ENCODE measurements at places on chromosomes 1 and 21.

GRCh38 chr1:2098839-2099785, 48.9 kb downstream of the PRKCZ start:
- DNase-seq = no peak

- no peak for DNase-seq
Observed at GRCh38 chr1:194917769-194918168, 1690.5 kb downstream of the KCNT2 start.

DNA sequence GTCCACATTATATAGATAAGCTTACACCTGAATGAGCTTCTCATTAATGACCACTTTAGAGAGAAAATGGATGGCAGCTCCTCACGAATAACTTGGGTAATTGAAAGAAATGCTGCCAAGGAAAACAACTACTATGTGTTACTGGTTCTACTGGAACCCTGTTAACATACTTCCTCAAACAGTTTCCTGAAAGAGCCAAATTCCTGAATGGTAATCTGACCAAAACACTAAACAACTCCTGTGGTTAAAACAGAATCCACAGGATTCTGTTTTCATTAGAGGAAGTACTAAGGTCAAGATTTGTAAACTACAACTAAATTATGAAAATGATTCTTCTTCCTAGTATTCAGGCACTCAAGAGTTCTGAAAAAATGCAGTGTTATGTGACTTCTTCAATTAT, 107.2 kb downstream of the DNM3 start:
- no peak for DNase-seq

GRCh38 chr1:20166051-20166450, 19.8 kb upstream of the UBXN10 start:
- no peak for DNase-seq

DNA sequence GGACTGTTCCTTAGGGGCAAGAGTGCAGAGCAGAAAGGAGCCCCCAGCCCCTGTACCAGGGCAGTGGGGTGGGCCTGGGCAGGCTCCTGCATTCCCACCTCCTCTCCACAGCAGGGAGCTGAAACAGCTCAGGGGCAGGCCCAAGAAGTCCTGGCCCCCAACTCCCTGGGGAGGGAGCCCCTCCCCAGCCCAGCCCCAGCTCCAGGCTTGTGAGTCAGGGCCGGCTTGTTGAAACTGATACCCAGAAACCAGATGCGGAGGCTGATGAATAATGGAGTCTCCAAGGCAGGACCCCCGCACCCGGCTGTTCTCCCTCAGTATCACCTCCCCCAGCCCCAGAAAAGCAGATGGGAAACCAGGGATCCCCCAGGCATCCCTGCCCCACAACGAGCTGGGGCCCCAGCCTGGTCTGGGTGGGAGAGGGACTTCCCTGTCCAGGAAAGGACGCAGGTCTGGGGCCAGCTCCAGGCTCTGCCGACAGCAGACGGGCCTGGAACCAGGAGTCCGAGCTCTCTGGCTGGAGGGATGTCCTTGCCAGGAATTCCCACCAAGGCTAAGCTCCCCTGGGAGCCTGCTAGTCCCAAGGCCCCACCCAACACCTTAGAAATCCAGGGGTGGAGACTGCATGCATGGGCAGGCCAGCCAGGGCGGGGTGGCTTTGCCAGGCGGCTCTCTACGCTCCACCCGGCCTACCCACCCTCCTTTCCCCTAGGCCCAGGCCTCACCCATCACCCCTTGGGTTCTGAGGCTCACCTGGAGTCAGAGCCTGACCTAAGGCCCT, 2.7 kb downstream of the PLEKHG5 start:
- DNase-seq = no peak

DNA sequence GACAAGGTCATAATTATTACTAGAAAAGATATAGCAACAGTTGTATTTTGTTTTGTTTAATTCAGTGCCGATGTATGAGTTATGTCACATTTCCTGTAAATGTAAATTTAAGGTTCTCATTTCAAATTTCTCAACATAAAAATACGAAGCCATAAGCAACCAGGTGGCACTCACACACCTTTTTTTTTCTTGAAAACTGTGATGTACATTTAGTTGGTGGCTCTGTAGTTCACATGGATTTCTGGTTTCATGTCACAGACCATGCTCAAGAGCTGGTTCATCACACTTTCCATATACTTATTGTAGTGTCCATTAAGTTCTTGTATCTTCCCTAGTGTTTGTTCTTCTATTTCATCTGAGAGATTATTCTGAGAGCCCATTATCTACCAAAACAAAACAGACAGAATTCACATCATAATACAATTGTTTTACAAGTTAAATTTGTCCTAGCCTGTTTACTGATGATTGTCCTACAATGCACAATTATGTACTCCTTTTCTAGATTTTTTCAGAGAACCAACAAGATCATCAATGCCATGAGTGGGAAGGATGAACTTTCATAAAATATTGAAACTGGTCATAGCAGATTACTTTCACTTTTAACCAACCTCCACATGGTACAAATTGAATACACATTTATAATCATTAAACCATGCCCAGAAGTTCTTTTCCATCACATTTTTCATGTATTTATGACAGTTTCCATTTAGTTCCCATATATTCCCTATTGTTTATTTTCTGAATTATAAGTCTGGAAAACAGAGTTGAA, 17.1 kb downstream of the ATP6V1G3 start:
- DNase-seq = no peak

DNA sequence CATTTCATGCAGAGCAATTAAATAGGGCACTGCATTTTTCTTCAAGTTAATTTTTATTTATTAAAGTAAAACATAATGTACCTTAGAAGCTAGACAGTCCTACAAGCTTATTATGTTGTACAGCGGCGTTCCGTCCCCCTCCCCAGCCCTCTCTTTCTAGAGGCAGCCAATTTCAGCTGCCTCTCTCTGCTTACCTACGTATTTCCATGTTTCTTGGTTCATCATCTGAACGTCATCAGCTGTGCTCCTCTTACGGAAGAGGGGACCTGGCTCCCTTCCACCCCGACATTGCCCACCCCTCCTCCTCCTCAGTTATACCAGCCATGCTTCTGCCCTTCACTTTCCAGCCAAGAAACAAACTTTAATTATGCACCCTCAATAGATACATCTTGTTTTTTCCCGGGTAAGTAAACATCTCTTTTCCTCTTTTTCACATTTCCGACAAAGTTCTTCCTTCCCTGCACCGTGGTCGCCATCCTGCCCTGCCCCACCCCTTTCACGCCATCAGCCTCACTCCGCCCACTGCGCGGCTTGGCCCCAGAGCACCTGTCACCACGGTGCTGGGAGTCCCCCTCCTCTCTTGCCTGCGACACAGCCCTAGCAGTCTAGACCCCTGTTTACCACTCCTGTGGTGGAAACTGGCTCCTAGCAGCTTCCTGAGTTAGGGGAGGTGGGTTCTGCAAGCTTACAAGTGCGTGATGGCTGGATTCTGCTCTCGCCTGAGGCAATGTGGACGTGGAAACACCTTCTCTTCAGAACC, 57.9 kb downstream of the SLC37A1 start:
- peak; percentile 11 for DNase-seq

GRCh38 chr1:172955161-172955815, 95.5 kb downstream of the TNFSF18 start:
- no peak for DNase-seq

DNA sequence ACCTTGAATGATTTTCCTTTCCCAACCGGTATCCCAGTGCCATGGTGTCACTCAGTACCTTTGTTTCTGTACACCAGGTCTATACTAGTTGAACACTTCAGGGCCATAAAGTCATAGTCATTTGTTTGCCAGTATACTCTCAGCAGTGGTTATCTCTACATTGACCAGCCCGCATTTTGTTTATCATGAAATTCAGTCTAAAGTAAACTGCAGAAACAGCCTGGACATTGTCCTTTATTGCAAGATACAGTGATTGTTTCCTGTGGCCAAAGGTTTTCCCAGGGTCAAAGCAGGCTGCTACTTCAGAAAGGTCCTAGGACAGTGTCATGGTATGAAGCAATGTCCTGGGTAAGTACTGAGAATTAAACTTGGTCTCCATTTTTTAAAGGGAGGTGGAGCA, 407.4 kb downstream of the RWDD3 start:
- DNase-seq = no peak

Measured in left hindlimb (tissue), 1 donor.